Stimulated activated CD8-positive, alpha-beta memory T cell treated with anti-CD3 and anti-CD28 coated beads, Interleukin-7, amount 100 ng/mL, for 24 hours (primary cell): ENCODE measurements at places on chromosomes 7 and 10.

GRCh38 chr7:39908973-39909372, 41.1 kb upstream of the CDK13 start:
- DNase-seq: no peak

- no peak for DNase-seq
Observed at GRCh38 chr10:78556705-78557432, 511.9 kb upstream of the ZMIZ1 start.

GRCh38 chr7:68715907-68716306, 882.4 kb upstream of the AUTS2 start:
- DNase-seq: no peak

GRCh38 chr10:31769564-31769963, 159.1 kb downstream of the ARHGAP12 start:
- no peak for DNase-seq
